ENCODE measurements at places on chromosomes 11 and 22.
A peak's percentile ranks its signal among the peaks of the same experiment; 100 is the strongest.

- no peak for DNase-seq
These were observed 123.9 kb downstream of the CTNND1 start for GRCh38 chr11:57885298-57886050.

DNA sequence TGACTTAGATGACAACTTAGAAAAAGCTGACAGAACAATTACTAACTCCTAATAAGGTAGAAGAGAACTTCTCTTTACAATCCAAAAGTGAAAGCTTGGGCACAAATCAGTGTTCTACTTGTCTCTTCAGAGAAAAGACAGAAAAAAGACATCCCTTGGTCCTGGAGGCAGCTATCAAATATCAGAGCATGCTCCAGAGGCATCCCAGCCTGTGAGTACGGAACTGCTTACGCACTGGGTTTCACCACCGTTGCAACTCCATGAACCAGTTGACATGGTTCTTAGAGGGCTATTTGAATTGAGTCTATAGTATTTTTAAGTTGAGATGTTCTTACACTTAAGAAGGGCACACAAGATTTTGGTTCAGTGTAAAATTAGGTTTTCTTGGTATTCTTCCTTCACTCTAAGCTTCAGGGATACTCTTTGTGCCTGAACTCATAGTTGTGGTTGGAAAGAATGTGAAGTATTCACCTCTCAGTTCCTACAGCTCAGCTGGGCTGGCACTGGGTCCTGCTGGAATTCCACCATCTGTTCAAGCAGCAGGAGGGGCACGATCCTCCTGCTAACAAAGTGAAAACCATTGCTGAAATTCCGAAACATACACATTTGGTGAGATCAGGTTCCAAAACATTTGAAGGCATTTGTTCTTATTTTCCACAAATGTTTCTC is 6.3 kb downstream of the AKIP1 start:
- no peak for DNase-seq

- no peak for DNase-seq
These were observed 43.9 kb upstream of the DLAT start for GRCh38 chr11:111981270-111981669.

DNA sequence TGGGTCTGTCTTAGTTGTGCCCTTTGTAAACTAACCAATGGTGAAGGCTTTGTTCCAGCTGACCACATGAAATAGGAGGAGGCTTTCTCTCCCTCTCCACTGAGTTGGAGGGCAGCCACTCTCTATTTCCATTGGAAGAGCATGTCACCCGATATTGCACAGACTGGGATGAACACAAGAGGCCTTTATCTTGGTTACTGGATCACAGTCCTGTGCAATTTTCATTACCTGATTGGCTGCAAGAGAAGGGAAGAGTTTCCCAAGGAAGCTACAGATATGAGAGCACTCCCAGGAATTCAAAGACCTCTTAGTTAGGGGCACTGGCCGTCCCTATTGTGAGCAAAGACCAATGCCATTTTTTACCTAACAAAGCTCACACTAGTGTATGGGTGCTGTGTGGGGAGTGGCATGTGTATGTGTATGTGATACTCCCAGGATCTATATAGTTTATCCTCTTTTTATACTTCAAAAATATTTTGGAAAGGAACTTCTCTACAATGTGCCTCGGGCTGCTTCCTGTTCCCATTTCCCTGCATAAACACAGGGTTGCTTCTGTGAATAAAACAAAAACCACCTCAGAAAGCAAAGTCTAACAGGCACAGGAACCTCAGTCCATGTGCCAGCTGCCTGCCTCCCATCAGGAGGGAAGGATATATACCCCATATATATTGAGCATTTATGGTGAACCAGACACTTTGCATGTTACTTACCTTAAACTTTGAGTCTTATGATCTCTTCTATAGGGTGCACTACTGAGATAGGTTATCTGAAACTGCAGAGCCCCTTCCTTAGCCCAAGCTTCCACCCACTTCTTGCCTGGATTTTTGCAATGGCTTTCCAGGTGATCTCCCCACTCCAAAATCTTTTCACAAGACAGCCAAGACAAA is 126.5 kb downstream of the RASSF10 start:
- no peak for DNase-seq

DNA sequence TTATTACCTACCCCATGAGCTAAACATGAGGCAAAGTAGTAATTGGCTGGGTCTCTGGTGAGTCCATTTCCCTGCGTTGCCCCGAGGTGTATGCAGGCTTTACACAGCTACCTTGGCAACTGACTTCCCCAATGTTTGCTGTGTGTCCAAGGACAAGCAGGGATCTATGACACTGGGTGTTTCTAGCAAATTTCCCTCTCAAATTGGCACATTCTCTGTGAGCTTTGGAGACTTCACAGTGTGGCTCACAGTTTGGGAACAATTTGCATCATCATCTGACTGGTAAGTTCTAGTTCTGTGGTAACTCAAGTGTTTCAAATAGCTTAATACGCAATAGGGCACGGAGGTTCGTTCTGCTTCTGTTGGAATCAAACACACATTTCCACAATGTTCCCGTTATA is 12.5 kb downstream of the NNMT start:
- DNase-seq, result peak; percentile 64

DNA sequence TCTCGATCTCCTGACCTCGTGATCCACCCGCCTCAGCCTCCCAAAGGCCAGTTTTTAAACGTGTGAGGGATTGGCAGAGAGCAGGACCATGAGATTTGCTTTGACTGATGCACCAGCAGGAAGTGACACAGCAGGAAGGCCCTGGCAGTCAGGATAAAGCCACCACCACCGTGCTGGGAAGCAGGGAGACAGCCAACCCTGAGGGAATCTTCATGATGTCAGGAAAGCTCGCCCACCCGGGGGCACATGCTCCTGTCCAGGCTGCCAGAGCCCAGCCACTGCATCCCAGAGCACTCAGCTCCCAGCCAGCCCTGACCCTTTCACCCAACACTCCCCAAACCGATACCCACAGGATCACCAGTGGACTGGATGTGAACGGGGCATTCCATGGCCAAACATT is 6.1 kb downstream of the TUBGCP6 start:
- no peak for DNase-seq

DNA sequence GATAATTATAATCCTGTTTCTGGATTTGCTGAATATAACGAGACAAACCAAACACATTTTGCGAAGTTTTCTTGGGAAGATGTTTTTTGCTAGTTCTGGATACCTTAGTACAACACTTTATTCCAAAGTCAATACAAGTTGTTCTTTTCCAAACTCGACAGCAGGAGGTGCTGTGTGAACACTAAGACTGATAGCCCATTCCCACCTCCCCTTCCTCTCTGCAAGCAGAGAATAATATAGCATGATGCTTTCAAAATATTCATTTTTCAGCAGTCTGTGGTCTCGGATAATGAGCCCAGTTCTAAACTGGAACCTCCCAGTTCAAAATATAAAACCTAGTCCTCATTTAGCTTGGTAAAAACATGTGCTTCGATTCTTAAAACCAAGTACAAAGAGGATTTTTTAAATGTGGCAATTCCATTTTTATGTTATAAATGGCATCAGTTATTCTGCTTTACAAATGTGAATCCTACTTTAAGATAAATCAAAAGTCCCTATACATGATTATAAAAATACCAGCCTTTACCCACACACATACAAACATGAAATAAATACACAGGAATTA is 129.1 kb downstream of the DCDC1 start:
- peak; percentile 33 for DNase-seq

DNA sequence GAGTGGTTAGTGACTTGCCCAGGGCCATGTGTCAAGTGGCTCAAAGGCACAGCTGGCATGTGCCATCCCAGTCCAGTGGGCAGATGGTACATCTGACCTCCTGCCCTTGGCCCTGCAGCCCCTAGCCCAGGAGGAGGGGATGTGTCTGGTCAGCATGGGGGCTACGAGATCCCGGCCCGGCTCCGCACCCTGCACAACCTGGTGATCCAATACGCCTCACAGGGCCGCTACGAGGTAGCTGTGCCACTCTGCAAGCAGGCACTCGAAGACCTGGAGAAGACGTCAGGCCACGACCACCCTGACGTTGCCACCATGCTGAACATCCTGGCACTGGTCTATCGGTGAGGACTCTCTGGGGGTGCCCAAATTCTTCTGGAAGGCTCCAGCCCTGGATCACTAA is 5.7 kb upstream of the RAB1B start:
- no peak for DNase-seq

DNA sequence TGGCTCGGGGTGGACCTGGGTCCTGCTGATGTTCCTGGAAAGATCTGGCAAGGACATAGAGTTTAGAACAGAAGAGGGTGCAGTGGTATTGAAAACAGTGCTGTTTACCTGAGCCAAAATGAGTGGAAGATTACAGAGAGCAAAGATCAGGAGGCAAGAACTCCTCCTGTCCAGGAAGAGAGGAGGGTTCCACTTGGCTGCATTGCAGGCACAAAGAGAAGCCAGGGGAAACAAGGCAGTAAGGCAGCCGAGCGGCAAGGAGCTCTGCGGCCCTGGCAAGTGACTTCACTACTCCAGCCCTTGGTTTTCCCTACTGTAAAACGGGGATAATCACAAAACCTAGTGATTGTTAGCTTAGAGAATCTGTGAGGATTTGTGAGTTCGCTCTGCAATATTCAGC is 3.7 kb upstream of the PACSIN2 start:
- no peak for DNase-seq

- DNase-seq, result no peak
These were observed 679.6 kb downstream of the NTM start for GRCh38 chr11:132050049-132050448.

DNA sequence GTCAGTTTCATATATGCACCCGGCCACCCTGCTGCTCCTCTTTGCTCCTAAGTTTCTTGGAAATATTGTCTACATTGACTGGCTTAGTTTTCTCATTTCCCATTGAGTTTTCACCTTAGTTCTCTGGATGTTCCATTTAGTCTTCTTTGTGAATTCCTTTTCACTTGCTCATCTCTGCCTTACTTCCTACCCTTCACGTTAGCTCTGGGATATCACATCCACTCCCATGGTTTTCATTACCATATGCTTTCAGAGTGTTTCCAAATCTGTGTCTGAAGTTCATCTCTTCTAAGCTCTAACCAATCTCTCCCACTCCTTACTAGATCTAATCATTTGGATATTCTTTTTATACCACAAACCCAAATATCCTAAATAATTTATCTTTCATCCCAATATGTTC is 226.4 kb downstream of the FAM76B start:
- DNase-seq, result no peak

DNA sequence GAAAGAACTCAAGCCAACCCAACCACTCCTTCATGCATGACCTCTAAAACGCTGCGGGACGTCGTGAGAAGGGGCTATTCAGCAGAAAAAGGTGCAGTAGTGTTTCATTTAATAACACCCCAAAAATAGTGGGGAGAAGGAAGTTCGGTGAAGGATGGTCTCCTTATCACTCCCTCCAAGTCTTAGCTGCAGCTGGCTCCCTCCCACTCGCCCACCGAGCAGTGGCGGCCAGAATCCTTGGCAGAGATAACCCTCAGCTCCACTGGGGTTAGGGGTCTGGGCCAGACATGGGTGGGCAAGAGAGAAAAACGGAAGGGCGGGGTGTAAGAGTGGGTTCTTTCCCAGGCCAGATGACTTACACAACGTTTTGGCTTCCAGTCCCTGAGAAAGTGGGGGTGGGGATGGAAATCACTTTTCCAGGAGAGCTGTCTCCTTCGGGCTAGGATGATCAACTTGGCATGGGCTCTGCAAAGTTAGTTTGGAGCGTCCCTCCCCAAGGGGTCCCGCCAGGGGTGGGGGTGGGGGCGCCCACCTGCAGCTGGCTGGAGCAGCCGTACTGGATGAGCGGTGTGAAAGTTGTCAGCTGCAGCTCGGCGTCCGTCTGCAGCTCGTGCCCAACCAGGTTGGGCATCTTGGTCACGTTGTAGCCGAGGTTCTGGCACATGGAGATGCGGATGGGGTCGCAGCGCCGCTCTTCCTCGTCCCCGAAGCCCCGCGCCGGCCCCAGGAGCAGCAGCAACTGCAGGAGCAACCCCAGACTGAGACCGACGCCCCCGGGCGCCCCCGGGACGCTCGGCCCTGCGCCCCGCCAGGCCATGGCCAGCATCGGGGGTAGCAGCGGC is 705 bp downstream of the FZD4 start:
- no peak for DNase-seq

DNA sequence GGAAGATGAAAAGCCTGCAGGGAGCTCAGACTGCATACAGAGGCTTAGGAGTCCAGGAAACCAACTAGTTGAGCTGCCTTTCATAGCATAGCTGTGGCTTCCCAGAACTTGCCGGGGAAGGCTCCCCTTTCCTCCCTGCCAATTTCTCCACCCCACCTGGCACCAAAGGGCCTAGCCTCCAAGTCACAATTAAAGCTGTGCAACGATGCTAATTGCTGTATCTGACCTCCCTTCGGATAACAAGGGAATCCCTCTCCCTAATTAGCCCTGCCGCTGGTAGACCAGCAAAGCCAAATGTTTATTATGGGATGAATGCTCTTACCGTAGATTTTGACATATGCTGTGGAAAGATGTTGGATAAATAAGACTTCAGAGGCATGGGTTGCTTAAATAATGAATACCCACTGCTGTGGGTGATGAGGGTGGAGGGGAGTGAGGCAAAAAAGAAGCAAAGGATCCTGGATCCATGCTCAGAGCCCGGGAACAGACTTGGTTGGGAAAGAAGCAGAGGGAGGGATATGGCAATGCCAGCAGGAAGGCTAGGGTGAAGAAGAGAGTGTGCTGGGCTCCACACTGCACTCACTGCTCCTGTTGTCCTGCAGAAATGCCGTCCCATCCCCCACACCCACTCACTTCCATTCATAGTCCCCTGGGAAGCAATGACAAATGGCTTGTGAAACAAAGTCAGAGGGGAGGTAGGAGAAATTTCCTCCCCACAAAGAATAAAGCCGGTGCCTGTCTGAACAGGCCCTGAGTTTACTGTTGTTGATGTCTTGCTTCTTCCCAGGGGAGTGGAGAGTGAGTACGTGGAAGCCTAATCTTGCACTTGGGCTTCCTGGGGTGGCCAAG is 608.1 kb upstream of the CADM1 start:
- no peak for DNase-seq

Data from AML-193 (cell line).